Naive thymus-derived CD8-positive, alpha-beta T cell (primary cell): ENCODE measurements at places on chromosomes 13 and 19. TPM values are rescaled to one million over a fixed set of nuclear protein-coding genes. Genes with fewer than 3 reads are reported as not detected.

Gene NLRP5
- not detected for polyA plus RNA-seq

Gene SULT2B1
- polyA plus RNA-seq, result 0.18 TPM

Gene FCGBP
- 11.6 TPM for polyA plus RNA-seq

Gene FOXO1
- polyA plus RNA-seq, result 59.1 TPM

Gene BSG
- polyA plus RNA-seq, result 313 TPM

Gene MAB21L1
- polyA plus RNA-seq, result not detected

Gene LILRB5
- not detected for polyA plus RNA-seq

Gene KLK13
- not detected for polyA plus RNA-seq

Gene ZNF575
- polyA plus RNA-seq, result 3.0 TPM

Gene TARM1
- polyA plus RNA-seq, result not detected
